ENCODE measurements at places on chromosomes 7 and 10.

DNA sequence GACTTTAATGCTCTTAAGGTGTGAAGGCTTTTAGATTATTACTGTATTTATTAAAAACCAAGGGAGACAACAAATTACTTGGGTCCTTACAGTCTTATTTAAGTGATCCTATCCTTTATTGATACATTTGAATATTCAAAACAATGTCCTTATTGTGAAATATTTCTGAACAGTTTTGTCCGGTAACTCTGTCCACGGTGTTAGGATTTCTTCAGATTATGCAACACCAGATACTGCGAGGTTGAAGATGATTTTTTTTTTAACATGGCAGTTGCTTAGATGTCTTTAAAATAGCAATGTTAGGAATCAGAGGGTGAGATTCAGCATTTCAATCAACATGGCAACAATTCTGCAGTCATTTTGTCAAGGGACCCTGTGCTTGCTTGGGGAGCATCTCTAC lies 176.5 kb downstream of the CSTF2T start:
- DNase-seq, result no peak

- DNase-seq, result peak; percentile 45
These were observed 117.7 kb downstream of the CCNY start for GRCh38 chr10:35453855-35454532.

DNA sequence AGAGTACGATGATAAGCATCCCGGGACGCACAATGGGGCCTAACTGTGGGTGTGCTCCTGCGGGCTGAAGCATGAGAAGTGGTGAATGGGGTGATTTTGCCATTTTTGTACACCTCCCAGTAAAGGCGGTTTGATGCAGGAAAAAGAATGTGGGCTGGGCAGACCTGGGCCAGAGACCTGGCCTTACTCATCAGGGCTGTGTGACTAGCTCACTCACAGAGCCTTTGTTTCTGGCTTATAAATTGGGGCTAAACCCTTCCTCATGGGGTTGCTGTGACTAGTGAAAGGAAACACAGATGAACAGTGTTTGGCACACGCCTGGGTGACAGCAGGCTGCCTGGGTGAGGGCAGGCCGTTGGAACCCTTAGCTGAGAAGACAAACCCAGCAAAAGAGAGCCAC lies 18.0 kb downstream of the RRP12 start:
- DNase-seq, result no peak

- no peak for DNase-seq
These were observed 6.0 kb upstream of the GATA3 start for GRCh38 chr10:8048281-8049008.

DNA sequence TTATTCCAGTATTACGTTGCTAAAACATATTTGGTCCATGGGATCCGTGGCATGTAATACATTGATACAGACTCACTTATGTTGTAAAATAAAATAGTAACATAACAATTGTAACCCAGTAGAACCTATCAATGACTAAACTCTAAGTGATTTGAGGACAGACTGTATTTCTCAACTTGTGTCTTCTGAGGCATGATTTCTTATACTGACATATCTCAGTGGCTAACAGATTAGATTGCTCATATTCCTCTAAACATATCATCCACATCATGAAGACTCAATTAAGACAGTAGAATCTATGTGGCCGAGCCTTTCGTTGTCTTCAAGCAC lies 72.3 kb downstream of the CREB5 start:
- peak; percentile 66 for DNase-seq

DNA sequence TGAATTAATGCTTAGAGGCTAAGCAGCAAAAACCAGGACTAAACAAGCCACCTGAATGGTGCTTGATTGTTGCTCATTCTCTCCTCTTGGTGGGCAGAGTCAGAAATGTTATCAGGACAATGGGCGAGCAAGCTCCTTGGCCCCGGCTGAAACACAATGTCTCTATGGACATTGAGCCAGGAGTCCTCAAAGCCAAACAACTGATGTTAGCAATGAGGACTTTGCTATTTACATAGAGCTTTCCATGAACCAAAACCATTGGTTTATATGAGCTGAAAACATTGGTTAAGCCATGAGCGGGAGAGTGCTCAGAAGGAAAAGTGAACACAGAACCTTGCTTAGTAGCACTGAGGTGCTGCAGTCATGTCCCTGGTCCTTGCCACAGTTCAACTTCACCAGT lies 21.5 kb upstream of the NPVF start:
- no peak for DNase-seq

- DNase-seq, result no peak
These were observed 86.3 kb downstream of the ZFAND4 start for GRCh38 chr10:45586028-45586824.

DNA sequence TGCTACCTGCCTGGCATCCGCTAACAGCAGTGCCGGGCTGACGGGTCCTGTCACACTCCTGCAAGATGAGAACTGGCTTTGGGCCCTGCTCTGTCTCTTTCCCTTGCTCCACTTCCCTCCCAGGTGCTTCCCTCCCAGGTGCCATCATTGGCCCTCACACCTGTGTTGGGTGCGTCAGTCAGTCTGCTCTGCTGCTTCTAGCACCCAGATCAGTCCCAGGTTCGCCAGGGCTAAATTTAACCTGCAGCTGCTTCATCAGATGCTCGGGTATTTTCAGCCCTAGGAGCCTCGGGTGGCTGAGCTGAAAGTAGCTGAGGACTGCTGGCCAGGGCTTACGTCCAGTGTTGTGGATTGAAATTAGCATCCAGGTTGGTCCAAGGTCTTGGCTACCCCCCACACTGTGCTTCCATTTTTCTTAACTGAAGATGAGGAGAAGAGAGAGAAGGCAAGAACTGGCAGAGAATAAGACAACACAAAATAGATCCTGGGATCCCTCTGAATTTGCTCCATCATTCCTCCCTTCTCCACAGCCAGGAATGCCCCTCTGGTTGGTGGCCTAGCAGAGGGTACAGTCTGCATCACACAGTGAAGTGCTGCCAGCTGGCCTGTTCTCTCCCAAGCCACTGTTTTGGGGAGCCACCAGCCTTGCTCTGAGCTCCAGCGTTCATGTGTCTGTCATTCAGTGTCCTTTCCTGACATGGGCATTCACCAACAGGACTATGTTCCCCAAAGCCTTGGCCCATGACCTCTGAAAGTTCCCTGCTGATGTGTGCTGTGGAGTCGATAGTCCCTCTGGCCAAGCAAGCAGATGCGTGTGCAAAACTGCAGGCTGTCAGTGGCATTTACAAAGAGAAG lies 65.9 kb upstream of the SYPL1 start:
- DNase-seq, result no peak

All from fibroblast of skin of right quadriceps (primary cell).